Naive thymus-derived CD4-positive, alpha-beta T cell (primary cell): ENCODE measurements at places on chromosomes 16 and 17. TPM values are rescaled to one million over a fixed set of nuclear protein-coding genes. Genes with fewer than 3 reads are reported as not detected.

GRCh38 chr17:29049541-29050145 is 6.7 kb downstream of the PIPOX start:
- DNase-seq, result no peak

DNA sequence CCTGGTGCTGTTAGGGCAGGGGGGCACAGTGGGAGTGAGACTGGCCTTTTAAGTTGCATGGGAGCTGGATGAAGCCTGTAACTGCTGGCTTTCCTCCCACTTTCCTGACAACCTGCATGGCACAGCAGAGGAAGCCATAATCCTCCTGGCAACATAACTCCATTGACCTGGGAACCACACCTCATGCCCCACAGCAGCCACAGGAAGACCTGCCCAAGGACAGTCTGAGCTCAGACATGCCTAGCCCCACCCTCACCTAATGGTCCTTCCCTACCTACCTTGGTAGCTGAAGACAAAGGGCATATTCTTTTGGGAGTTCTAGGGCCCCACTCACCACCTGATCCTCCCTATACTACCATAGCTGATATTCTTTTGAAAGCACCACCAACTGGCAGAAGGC is 482.2 kb upstream of the TOM1L1 start:
- no peak for DNase-seq

DNA sequence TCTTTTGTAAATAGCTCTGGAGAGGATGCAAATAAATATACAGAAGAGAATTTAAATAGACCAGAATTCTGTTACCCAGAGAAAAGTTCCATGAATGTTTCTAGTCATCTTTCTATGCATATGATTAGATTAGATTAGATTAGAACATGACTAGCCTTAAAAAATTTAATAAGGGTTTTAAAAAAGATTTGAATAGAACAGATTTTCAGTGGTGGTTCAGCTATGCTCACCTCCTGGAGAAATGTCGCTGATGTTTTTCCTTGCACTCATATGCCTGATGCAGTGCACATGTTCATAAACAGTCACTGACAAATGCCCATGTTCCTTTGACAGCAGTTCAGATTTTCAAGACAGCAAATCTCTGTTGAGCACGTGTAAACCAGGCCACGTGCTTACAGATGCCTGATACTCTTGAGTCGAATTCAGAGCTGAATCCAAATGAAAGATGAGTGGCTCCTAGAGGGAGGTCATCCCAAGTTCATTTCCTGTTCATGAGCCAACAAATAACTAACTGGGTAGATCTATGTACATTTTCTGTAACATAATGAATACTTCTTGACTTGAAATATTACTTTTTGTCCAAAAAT is 19.9 kb upstream of the RAB11FIP4 start:
- DNase-seq, result no peak

- no peak for DNase-seq
Observed at GRCh38 chr17:70525961-70526360, 356.6 kb downstream of the KCNJ2 start.

- no peak for DNase-seq
Observed at GRCh38 chr17:81039096-81039495, 4.1 kb downstream of the BAIAP2 start.

The SMTNL2 gene
- not detected for total RNA-seq

GRCh38 chr17:42613699-42614295 is 4.3 kb downstream of the TUBG1 start:
- DNase-seq, result no peak
